Testis (tissue), 5 donors: ENCODE measurements at places on chromosomes 5 and 9. TPM values are rescaled to one million over a fixed set of nuclear protein-coding genes. Genes with fewer than 3 reads are reported as not detected.

GRCh38 chr9:81237565-81238231, 451.6 kb downstream of the TLE1 start:
- DNase-seq = no peak

GRCh38 chr9:20526500-20527319, 95.6 kb downstream of the MLLT3 start:
- no peak for DNase-seq

DNA sequence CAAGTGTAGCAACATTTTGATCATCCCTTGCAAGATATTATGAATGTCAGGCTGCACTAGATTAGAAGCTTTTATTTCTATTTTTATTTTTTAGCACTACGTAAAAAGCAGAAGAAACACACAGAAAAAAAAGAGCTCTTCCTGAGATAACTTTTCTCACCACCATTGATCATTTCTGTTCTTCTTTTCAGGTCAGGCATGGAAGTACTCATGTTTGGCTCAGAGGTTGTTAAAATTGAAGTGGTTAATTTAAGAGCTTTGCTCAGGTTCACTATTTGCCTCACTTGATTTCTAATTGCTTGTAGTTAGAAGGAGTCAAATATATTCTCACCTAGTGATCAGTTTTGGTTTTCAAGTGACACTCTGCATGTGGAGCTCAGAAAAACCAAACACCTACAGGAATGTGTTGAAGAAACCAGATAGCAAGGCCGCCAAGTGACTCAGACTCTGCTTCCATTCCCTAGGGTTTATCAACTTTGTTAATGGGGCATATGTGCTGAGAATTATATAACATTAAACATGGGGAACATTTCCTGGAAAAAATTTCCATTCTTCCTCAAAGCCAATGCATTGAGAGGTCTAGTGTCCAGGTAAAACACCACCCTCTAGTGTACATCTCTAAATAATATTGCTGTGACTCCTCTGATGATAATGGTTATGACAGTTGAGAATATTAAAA, 679.8 kb downstream of the CETN3 start:
- no peak for DNase-seq

DNA sequence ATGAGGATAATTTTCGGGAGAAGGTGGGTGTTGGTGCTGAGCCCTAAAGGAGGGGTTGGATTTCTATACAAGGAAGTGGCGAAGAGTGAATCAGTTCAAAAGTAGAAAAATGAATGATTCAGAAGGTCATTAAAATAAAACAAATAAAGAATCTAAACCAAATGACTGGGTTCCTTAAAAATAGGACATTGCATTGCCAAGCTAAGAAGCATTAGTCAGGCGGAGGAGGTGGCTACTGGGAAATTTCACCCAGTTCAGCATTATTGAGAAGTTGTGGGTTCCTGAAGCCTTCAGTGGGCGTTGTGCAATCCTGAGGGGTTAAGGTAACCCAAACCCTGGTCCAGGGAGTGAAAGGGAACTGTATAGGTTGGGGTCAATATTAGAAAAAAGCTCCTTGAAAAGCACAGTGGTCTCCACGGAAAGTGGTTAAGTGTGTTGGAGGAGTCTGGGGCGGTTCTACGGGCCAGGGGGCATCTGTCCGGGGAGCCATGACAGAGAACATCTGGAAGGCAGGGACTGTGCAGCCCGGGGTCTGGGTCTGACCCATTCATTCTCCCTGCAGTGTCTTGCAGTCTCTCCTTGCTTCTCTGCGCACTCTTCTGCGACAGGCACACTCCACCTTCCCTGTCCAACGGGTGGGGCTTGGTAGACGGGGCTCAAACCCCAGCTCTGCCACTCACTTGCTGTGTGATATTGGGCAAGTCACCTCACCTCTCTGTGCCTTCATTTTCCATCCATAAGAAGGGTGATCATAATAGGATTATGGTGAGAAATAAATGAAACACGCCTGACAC, 27.6 kb upstream of the DUSP1 start:
- DNase-seq = peak; percentile 39

Gene FRMD3
- polyA plus RNA-seq = 12.5 TPM

Gene BTNL8
- polyA plus RNA-seq = 10.3 TPM

DNA sequence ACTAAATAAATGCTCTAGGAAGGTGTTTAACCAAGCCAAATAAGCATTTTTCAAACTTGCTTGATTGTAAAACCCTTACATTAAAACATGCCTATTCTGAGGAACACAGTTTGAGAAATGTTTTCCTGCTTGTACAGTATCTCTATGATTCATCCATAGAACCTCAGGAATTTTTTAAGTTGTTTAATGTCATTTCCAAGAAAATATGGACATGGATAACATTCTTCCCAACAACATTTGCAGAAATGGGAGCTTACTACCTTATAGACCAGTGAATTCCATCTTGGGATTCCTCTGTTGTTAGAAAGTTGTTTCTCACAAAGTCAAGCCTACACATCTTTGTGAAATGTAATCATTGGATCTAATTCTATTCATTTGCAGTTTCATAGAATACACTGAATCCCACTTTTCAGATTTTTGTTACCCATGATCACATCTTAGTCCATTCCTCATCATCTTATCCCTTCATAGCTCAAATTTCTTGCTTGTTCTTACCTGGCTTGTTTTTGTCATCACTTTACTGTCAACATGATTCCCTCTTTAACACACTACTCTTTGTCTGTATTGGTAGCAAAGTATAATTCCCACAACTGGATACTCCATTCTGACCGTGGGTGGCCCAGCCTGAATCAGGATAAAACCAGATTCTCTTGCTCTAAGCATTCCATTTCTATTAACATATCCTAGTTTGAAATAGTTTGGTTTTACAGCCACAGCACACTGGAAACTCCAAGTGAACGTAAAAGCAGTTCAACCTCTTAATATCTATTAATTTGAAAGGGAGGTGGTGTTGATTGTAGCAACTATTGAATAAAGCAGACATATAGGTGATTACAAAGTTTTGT, 49.4 kb upstream of the PAPPA start:
- no peak for DNase-seq

Gene NPR3
- polyA plus RNA-seq = 3.9 TPM

DNA sequence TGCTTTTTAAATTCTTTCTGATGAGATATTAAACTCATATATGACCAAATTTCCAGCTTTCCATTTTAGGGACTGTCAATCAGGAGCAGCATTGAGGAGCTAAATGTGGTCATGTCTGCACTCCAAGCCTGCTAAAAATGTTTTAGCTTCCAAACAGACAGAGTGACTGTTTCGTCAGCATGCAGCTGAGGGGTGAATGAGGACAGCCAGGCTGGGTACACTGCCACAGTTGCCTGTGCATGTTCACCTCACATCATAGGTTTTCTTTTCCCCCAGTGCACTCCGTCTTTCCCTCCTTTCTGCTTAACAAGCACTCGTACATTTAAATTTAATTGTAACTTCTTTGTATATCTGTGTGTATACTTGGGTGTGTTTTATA, 138.1 kb downstream of the ARRDC3 start:
- no peak for DNase-seq

- no peak for DNase-seq
Observed at GRCh38 chr5:152427721-152428120, 22.6 kb upstream of the NMUR2 start.

Gene DPYSL3
- polyA plus RNA-seq = 71.6 TPM

DNA sequence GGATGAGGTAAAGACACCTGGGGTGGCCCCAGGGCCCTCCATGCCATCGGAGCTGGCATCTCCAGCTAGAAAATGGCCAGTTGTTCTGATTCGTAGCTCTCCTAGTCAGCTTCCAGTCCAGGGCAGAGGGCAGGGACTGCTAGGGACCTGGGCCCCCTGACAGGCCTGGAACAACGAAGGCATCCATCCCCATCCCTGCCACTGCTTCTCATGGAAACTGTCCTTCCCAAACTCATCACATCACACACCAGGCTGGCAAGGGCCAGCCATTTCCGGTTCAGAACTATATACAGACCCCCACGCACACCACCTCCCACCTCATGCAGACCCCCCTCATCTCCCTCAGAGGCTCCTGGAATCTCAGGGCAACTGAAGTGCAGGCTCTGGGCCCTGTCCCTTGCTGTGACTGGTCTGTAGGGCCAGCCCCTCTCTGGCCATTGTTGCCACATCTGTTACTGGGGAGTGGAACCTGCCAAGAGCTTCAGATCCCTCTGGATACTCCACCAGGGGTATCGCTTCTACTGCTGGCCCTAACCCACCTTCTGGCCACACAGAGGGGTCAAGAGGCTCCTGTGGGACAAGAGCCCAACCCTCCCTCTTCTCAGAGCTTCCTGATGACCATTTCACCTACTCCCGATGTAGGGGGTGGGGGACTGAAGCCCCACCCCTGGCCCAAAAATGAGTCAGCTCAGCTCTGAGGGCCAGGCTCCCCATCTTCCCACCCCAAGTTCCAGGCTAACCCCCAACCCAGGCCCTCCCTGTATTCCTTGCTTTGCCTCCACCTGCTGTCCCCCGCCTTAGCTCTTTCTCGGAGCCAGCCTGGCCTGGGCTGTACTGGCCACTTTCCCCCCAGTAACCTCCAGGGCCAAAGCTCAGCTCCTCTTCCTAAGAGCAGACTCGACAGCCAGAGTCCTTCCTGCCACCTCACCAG, 1.2 kb upstream of the MZB1 start:
- no peak for DNase-seq

DNA sequence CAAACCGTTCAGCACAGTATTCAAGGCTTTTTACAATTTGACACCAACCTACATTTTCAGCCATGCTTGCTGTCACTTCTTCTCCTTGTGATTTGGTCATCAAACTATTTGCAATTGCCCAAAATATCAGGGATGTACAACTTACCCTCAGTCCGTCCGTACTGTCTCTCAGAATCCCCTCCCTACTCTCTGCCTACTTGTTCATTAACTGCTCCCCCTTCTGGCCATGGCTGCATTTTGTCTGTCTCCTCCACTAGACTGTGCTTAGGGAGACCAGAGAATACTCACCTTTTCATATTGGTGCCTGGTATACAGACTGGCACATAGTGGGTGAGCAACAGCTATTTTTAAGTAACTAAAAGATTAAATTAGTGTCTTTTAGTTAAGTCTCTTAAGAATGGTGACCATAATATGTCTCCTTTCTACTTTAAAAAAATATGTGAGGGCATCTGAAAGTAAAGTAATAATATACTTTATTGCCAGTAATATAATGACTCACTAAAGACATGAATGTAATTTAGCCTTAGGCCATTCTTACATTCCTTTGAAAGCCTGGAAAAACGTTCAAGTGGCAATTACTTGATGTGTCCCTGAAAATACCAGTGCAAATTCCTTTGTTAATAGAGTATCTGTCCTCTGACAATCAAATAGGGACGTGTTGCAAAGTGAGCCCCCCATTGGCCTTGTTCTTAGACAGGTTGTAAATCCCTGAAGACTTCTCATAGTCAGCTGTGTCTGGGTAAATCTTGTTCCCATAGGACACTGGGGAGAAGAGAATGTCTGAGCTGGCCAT, 27.8 kb downstream of the PRLR start:
- peak; percentile 80 for DNase-seq

Gene SMARCA2
- polyA plus RNA-seq = 176 TPM

DNA sequence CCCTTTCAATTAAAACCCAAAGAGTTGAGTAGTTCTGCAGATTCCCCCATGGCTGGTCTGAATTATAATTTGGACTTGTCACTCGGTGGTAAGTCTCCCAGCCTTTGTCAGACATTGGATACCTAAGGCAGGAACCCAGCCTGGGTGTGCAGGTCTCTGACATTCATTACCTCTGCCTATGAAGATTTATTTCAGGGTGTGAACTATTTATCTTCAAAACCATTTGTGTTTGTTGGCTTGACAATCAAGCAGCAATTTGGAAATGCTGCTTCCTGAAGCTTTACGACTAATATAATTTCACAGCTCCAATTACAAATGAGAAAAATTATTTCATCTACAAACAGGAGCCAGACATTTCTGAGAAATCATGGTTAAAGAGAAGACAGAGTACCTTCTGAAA, 160.5 kb downstream of the DOCK2 start:
- no peak for DNase-seq

- DNase-seq = no peak
Observed at GRCh38 chr5:40291338-40291737, 388.4 kb upstream of the PTGER4 start.

Gene GABRA1
- not detected for polyA plus RNA-seq

- DNase-seq = peak; percentile 87
Observed at GRCh38 chr5:76641514-76642120, 18.4 kb upstream of the F2RL2 start.

DNA sequence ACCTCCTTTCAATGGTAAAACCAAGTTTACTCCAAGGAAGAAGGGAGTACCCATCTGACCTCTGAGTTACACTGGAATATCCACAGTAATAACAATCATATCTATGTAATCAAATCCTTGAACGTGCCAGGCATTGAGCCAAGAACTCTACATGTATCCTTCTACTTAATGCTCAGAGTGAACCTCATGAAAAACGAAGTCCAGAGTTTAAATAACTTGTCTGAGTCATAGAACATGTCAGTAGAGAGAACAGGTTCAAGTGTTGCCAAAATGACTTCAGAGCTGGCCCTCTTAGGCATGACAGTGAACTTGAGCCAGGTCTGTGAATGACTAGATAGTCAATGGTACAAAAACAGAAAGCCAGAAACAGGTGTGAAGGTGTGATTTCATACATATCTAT, 164.1 kb upstream of the ZNF618 start:
- DNase-seq = no peak

GRCh38 chr5:159021901-159022556, 77.7 kb downstream of the EBF1 start:
- DNase-seq = peak; percentile 34

Gene MUSK
- 2.8 TPM for polyA plus RNA-seq

- no peak for DNase-seq
Observed at GRCh38 chr5:83744821-83745220, 24.2 kb upstream of the HAPLN1 start.

- peak; percentile 88 for DNase-seq
Observed at GRCh38 chr5:176611435-176611834, 1.5 kb upstream of the GPRIN1 start.

Gene DNM1
- polyA plus RNA-seq = 10.7 TPM

- DNase-seq = no peak
Observed at GRCh38 chr5:105730982-105731381, 1939.8 kb downstream of the EFNA5 start.

Gene ZNF354B
- polyA plus RNA-seq = 6.5 TPM

Gene PCDHB9
- 4.8 TPM for polyA plus RNA-seq

DNA sequence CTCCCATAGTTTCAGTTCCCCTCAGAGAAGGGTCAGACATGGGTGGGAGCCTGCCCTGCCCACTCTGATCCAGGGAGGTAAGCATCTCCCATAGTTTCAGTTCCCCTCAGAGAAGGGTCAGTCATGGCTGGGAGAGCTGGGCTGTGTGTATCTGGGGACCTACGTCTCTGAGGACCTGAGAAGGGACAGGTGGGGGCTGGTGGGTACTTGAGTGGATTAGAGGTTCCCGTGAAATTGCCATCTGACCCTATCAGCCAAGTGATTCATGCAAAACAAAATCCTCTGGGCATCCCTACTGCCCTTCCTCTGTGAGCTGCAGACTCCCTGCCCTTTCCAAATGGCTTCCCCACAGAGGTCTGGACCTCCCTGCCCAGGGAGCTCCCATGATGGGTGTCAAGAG, 3.9 kb downstream of the ENHO start:
- DNase-seq = no peak

GRCh38 chr5:68849906-68850305, 243.9 kb upstream of the SLC30A5 start:
- no peak for DNase-seq

Gene IL33
- polyA plus RNA-seq = 8.7 TPM

Gene AP3S1
- 136 TPM for polyA plus RNA-seq

Gene PCDHA7
- 0.78 TPM for polyA plus RNA-seq
